ENCODE measurements at places on chromosomes 1 and 21.

DNA sequence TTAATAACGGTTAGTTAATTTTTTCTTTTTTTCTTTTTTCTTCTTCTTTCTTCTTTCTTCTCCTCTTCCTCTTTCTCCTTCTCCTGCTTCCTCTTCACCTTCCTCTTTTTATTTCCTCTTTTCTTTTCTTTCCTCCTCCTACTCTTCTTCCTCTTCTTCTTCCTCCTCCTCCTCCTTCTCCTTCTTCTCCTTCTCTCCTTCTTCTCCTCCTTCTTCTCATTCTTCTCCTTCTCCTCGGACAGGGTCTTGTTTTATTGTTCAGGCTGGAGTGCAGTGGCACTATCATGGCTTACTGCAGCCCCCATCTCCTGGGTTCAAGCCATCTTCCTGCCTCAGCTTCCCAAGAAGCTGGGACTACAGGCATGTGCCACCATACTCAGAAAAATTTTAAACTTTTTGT lies 13.4 kb upstream of the ACBD3 start:
- no peak for DNase-seq

DNA sequence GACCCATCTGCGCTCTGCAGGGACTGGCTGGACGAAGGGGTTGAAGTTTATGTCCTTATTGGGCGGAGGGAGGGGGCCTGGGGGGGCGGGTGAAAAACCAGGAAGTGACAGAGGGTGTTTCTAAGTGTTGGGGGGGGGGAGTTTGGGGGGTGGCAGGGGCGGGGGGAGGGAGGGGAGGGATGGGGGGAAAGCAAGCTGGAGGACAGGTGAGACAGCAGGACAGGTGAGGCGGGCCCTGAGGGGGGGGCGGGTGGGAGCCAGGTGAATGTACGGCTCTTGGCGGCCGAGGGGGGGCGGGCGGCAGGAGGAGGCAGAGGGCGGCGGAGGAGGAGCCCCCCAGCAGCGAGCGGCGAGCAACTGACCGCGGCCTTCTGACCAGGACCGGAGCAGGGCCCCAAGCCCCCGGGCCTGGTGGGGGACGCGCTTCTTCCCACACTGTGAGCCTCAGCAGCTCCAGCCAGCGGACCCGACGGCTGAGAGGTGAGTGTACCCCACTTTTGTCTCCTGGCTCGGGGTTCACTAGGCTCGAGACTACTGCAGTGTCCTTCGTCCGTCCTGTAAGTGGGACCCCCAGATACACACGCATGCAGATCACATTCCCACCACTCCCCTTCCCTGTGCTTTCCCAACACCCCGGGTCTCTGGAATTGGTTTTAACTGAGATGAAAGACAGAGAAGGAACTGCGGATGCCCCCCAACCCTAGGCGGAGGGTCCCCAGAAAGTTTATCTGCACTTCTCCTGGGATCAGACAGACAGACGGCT lies at the start of gene ZBTB7B:
TSS of gene ZBTB7B (plus strand) at position 339 of the 763 bp plus-strand sequence. CDS start 11,859 bp downstream, outside the sequence.
- no peak for DNase-seq

DNA sequence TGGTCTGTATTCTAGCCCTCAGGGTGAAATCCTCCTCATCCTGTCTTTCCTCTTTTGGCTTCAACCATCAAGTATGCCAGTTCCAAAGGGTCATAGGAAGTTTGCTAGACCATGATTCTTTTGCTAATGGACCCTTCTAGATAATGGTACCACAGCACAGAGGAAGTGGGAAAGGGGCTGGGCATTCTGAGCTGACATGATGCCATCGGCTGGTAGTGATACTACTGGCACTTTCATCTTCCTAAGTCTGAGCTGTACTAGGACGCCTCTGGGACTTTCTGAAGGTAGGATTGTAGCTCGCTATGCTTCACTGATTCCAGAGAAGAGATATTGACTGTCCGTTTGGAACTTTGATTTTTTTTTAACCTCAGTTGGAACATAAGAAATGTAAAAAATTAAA lies 11.4 kb downstream of the FASLG start:
- no peak for DNase-seq

GRCh38 chr1:121522061-121522759 lies 337.4 kb downstream of the SRGAP2C start:
- no peak for DNase-seq

DNA sequence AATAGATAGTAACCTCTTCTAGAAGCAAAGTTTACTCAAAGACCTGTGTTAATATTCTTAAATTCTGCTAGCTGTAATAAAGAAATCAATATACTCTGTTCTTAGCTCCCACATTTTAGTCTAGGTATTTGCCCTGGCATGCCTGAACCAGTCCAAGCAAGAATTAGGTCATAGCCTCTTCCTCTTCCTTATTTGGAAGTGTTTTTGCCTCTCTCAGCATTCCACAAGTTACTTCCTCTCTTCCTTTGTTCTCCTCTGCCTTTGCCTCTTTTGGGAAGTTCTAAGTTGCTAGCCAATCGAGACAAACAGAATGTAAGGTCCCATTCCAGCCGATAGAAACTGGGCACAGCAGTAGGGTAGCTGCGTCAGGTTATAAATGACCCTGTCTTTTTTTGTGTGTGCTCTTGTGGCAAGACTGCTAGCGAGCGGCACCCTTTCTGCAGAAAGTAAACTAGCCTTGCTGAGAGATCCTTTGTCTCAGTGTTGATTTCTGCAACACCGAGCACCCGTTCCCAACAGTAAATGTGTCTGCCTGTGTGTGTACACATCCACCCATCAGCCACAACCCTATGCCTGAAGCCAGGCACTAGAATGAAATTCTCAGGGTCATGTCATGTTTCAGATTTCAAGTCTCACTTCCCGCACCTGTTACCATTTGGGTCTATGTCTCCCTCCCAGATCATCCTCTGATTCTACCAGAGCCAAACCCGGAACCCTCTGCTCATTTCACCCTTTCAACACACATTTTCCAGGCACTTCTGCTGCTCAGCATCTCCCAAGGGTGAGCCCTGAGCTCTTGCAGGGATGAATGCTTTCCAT lies 37.5 kb downstream of the LRRC3 start:
- no peak for DNase-seq

DNA sequence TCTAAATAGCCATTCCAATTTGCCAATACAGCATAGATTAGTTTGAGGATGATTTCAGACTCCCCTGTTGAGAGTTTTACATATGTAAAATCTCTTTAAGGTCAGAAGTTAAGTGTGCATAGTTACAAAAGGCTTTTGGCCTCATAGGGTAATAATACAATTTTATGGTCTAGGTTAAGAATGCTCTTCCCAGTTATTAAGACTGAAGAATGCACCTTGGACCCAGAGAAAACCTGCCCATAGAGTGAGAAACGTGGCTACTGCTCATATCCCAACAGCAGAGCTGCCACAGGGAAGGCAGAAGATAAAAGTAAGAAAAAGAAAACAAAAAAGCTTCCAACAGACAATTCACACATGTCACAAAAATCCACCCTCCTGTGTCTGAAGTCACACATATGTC lies 255.9 kb downstream of the LMO4 start:
- DNase-seq = no peak

DNA sequence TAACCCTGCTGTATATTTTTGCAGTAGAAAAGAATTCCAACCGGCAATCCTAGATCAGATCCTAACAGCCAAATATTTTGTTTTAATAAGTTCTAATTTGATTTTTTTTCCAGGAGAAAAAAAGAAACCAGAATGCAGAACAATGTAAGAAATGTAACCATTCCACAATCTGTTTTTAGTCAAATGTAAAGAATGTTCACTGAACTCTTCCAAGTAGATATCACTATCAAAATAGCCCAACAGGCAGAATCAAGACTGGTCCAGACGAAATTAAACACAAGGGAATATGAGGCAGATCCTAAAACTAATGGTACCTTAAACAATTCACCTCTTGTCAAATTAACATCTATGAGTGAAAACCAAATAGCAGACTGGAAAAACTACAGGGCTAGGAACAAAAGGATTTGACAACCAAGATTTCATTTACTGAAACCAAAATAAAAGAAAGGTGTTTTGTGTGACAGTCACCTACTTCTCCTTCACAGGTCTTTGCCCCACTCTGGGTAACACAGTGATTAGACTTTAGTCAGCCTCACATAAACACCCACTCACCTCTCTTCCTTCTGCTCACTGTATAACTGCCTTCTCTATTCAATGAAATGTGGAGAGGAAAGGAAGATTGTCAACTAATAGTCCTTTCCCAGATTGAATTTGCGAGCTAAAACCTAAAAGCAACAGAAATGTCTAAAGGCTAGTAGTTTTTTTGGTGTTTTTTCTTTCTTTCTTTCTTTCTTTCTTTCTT lies 137.9 kb downstream of the FAF1 start:
- DNase-seq = no peak
